Mucosa of gallbladder (tissue), 1 donor: ENCODE measurements at places on chromosomes 6 and 20.
A peak's percentile ranks its signal among the peaks of the same experiment; 100 is the strongest.

DNA sequence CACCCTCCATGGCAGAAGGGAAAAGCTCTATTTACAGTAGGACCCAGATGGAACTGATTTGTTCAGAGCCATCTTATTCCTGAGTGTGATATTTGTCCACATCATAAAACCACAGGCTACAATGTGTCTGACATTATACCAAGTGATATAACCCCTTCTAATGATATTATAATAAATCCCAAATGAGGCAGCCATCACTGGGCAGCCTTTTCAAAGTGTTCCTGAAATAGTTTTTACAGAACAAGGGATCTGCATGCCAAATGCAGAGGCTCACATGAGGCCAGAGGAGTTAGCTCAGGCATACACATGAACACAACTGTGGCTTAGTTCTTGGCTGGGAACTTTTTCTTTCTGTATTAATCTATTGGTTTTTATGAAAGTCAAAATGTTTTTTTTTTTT lies 207.7 kb downstream of the MAFB start:
- no peak for DNase-seq

- peak; percentile 57 for DNase-seq
Measured at GRCh38 chr6:43954311-43955131, 172.7 kb downstream of the MRPL14 start.

DNA sequence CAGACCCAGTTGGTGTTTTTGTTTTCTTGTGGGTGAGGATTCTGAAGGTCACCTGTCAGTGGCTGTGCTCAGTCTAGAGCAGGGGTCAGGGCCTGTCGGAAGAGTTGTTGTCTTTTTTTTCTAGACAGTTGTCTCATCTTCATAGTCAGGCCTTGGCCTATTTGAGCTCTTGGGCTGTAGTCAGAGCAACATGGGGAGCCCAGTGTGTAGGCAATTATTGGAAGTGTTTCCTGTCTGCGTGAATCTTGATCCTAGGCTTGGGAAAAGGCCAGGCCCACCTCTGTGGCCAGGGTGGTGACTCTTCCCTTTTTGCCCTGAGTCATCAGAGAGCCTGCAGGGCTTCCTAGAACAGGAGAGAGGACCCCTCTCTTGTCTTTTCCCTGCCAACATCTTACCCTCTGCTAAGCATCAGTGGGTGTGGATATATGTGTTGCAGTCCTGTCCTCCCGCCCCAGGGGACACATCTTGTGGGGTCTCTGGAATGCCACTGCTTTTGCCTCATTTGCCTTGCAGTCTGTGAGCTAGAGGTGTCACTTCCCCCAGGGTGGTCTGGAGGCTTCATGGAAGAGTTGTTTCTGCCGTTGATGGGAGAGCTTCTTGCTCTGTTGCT lies 11.4 kb downstream of the TJAP1 start:
- DNase-seq, result no peak

DNA sequence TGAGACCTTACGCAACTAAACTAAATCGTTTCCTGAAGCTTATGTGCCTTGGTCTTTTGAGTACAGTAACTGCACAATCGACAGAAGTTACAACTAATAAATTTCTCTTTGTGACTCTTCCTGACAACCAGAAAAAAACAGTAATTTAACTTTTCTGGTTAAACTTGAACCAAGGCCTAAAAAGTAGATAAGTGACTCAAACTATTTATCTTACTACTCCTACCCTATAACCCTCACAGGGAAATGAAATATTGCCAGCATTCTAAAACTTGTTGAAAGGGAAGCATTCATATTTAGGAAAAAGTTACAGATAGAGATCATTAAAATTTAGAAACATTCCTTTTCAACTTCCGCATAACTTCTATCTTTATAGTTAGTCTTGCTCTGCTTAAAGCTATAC lies 1034.4 kb downstream of the EYS start:
- DNase-seq, result no peak

- no peak for DNase-seq
Measured at GRCh38 chr6:90463359-90463758, 123.5 kb downstream of the MAP3K7 start.

- no peak for DNase-seq
Measured at GRCh38 chr20:23609486-23610109, 3.9 kb upstream of the CST9 start.

DNA sequence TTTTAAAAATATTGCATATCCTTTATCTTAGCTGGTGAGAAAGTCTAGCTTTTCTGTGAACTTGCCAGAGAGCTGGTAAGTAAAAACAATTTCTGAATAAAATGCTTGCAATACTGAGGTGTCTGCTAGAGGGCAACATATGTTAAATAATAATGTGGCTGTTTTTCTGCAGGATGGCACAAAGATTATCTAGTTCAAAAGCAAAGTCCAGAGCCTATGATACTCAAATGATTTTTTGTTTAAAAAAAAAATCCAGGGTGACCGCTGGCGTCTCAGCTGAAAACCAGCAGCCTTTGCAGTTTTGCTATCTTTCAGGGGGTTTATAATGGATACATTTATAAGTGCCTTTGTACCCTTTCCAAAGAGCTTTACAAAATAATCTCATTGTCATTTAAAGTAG lies 194.9 kb downstream of the PHACTR1 start:
- DNase-seq, result peak; percentile 16

- DNase-seq, result no peak
Measured at GRCh38 chr6:131594074-131594473, 21.0 kb downstream of the ARG1 start.

DNA sequence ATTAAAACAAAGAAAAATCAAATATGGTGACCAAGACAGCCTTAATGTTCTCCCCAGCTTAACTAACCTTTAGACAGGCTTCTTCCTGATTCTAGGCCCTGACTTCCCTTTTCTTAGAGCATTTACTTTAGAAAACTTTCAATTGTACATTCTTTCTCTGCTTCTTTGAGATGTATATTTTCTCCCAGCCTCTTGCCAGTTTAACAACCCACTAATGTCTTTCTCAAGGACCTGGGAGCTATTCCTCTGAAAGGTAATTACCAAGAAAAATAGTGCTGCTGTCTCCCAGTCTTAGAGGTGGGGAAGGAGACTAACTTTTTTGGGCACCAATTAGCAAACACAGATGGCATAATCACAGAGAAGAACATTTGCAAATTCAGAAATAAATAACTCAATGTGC lies 62.8 kb upstream of the KCNQ5 start:
- no peak for DNase-seq

GRCh38 chr6:144263786-144264185 lies 21.3 kb upstream of the UTRN start:
- DNase-seq, result no peak

GRCh38 chr6:36245572-36246061 lies 24.2 kb upstream of the PNPLA1 start:
- no peak for DNase-seq

DNA sequence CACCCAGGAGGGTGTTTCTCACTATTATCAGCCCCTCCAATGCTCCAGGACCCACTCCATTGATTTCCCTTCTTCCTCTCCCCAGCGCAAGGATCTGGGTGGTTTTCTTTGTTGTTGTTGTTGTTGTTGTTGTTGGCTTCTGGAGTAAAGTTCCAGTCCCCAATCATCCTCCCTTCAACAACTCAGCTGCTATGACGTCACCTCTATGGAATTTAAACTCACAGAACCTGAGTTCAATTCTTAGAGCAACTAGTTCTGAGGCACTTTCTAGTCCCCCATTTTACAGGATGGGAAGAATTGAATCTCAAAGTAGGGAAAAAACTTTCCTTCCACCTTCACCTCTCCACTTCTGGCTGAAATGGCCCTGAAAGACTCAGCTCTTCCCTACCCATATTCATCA lies 9.7 kb upstream of the WFDC8 start:
- DNase-seq, result no peak

DNA sequence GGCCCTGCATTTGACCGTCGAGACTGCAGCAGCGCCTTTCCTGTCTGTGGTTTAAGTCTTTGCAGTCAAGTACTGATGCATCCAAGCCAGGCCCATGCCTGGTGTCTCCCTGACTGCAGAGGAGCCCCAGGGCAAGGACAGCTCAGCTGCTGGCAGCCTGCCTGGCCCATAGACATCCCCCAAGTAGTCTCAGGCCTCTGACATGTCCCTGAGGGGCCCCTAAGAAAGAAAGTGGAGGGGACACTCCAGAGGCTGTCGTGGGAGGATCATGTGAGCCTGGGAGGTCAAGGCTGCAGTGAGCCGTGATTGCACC lies 18.0 kb downstream of the HRH3 start:
- DNase-seq, result no peak

- DNase-seq, result no peak
Measured at GRCh38 chr20:57361517-57361916, 10.5 kb downstream of the RAE1 start.

DNA sequence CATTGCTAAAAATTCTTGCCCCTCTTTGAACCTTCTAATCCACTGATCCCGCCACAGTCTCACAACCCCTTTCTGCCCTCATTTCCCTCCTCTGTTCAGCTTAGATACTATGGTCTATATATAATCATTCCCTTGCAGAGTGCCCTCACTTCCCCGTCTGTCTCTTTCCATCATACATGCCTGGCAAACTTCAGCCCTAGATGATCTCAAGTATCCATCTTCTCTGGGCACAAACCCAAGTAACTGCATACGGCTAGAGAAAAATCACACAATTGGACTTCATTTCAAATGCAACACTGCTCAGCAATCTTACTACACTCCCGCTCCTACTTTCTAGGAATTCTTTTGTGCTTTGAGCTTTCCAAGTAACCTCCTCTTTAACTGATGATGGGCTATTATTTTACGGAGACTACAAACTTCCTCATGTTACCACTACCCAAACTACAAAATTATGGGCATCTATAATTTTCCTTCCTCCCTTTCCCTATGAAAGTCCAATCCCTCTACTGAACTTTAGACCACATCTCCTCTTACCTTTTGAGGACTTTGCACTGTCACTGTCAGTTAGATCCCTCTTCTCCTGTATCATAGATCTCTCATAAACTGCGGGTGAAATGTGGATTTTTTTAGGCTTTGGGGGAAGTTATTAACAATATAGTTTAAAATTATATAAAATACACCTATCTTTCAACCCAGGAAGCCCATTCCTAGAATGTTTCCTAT lies 135.6 kb downstream of the BTBD9 start:
- DNase-seq, result no peak

- no peak for DNase-seq
Measured at GRCh38 chr6:150134280-150134920, 8.4 kb upstream of the PPP1R14C start.

DNA sequence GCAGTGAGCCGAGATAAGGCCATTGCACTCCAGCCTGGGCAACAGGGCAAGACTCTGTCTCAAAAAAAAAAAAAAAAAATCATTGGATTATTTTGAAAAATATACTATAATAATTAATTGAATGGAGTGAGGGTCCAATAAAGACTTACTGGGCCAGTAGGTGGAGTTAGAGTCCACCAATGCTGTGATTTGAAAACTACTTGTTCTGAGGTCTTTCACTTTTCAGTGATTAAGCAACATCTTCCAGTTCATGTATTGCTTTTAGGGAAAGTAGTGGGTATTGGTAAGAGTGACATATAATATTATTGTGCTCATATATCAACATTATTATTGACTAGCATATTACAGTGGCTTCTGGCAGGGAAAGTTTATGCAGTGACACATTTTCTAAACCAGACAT lies 530.3 kb downstream of the KHDRBS2 start:
- no peak for DNase-seq
